ENCODE measurements at places on chromosomes 1 and 21. TPM values are rescaled to one million over a fixed set of nuclear protein-coding genes. Genes with fewer than 3 reads are reported as not detected.

- no peak for DNase-seq
These were observed 38.0 kb downstream of the FOXO6 start for GRCh38 chr1:41399145-41399795.

DNA sequence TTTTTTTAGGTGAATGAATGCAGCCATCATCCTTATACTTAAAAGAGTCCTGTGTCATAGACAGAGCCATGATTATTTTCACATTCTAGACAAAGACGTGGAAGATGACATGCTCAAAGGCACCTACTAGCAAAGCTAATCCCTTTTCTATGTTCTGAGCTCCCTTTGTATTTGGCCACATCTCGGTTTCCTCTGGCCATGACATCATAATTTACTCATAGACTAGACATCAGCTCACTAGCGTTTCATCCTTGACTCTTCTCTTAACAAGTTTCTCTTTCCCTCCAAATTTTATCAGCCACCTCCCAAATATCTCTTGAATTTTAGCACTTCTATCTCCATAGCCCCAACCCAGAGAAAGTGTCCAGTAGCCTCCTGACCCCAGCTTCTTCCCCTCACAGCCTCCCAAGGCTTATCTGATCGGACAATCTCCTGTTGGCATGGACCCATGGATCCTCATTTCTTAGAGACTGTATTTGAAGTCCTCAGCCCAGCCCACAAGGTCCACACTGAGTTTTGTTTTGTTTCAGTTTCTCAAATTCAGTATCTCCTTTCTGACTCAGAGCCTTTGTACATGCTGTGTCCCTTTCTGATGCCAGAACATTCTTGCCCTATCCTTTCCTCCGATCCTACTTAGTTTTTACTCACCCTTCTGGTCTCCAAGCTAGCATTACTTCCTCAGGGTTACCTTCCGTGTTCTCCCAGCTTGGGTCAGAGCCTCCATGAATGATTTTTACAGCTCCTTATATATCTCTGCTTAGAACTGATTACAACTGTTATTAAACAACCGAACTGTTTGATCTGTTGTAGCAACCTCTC is 33.0 kb upstream of the EPS8L3 start:
- no peak for DNase-seq

DNA sequence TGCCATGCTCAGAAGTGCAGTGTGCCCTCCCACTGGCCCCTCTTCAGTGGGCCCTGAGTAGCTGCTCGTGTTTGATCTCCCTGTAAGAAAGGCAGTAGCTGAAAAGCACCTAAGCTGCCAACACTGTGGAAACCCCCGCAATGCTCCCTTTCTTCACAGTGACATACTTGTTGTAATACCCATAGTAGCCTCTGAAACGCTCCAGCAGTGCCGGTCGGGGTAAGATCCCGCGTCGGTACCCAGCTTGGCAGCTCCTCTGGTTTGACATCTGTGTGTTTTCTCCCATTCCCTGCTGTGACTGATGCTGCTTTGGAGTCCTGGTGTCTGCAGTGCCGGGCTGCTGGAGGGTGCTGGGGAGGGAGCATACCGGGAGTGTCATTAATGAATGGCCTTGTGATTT is 3.6 kb downstream of the CHAF1B start:
- no peak for DNase-seq

DNA sequence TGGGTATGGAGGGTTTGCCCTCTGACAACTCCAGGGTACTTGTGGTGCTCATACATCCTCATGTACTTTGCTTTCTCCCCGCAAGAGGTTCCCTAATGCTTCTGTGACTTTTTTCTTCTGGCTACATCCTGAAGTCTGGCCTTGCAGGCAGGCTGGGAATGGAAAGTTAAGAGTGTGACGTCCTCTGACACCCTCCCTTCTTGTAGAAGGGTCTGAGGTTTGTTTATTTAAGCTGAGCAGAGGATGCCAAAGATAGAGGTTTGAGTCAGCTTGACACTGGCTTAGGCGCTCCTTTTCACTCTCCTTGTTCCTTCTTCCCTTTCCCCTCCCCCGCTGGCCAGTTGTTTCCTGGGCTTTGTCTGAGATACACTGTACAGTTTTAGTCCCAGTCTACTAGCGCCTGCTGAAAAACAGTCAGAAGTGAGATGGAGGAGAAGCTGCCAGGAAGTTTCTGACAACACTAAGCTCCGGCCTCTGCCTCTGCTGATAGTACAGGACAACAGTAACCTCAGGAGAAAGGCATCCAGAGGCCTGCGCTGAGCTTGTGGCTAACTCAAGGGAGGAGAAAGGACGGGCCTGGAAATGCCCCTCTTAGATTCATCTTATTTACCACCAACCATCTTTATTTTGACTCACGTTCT is at the start of gene MACF1:
MACF1 (plus strand) TSS at position 255 of the 641 bp plus-strand sequence; CDS start at position 583, 328 bp downstream.
- DNase-seq, result peak; percentile 77

DNA sequence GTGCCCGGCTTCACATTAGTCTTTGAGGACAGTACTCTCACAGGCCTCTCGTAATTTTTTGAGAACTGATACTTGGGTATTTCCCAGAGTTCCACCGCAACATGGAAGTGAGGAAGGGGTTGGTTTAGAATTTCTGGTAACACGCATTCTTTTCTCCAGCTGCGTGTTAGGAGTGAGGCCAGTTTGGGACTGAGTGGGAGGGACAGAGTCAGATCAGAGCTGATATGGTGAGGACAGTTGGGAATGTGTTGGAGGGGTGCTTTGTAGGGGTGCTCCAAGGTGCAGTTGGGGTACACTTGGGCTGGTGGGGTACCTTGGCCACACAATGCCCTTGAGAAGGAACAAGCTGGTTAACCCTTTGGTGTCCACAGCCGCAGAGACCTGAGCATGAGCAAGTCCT is 6.7 kb downstream of the FBXO6 start:
- DNase-seq, result no peak

UBASH3A gene
- total RNA-seq, result not detected

GRCh38 chr1:228340686-228341449 is 65.8 kb downstream of the TRIM11 start:
- no peak for DNase-seq
